Liver (tissue), 10 donors: ENCODE measurements at places on chromosomes 12 and 14. TPM values are rescaled to one million over a fixed set of nuclear protein-coding genes. Genes with fewer than 3 reads are reported as not detected.

Gene ASCL1
- not detected for total RNA-seq

Gene SYNDIG1L
- total RNA-seq: 0.08 TPM

GRCh38 chr12:130705178-130705822, 10.8 kb downstream of the RIMBP2 start:
- H3K27ac ChIP-seq: no peak overlapping the region
- DNase-seq: no peak
- H3K27me3 ChIP-seq: no peaks in the 10 kb centered on the region
- no peaks in the 10 kb centered on the region for H3K36me3 ChIP-seq
- no peaks in the 10 kb centered on the region for H3K4me1 ChIP-seq
- H3K4me3 ChIP-seq: no peak overlapping the region

Gene PDE3A
- total RNA-seq: 3.8 TPM

Gene SLC5A8
- not detected for total RNA-seq

GRCh38 chr12:122688291-122688690, 14.9 kb downstream of the HCAR2 start:
- H3K27ac ChIP-seq: no peak overlapping the region
- H3K36me3 ChIP-seq: no peaks in the 10 kb centered on the region
- no peak for DNase-seq
- no peak overlapping the region for H3K4me3 ChIP-seq
- no peaks in the 10 kb centered on the region for H3K27me3 ChIP-seq

GRCh38 chr12:53255996-53256395, 12.1 kb upstream of the ESPL1 start:
- no peaks in the 10 kb centered on the region for H3K27me3 ChIP-seq
- no peak for DNase-seq
- H3K36me3 ChIP-seq: no peaks in the 10 kb centered on the region
- H3K4me1 ChIP-seq: peaks cover 8% of the 10 kb centered on the region

DNA sequence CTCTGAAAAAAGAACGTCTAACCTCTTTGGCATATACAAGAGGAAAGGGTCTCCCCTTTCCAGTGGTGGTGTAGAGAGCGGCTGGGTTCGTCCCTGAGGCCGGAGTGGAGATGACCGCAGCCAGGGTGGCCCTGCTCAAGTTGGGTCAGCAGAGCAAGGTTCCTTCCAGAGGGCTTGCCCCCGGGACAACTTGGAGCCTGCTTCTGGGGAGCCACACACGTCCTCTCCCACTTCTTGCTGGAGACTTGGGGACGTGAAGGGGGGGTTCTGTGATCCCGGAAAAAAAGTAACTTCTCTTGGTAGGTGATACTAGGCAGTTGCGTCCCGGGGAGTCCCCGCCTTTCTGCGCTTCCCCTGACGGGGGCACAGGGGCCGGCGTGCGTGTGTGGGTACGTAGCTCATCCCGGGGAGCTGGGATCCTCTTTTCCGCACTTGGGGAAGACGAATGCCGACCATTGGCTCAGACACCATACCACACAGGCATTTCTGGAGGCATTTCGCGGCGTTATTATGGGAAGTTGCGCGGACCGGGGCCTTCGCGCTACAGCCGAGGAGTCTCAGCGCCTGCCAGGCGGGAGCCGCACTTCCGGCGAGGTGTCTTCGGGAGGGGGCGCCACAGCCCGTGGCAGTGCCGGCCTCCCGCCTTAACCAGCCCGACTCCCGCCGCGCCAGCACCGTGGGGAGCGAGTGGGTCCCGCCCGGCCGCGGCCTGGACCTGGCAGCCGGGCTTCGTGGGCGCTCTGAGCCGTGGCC, 14.8 kb upstream of the PAX9 start:
- H3K36me3 ChIP-seq: no peaks in the 10 kb centered on the region
- H3K4me3 ChIP-seq: peak overlapping the region; percentile 34
- H3K4me1 ChIP-seq: peaks cover 13% of the 10 kb centered on the region
- peaks cover 4% of the 10 kb centered on the region for H3K27me3 ChIP-seq
- no peak for DNase-seq

DNA sequence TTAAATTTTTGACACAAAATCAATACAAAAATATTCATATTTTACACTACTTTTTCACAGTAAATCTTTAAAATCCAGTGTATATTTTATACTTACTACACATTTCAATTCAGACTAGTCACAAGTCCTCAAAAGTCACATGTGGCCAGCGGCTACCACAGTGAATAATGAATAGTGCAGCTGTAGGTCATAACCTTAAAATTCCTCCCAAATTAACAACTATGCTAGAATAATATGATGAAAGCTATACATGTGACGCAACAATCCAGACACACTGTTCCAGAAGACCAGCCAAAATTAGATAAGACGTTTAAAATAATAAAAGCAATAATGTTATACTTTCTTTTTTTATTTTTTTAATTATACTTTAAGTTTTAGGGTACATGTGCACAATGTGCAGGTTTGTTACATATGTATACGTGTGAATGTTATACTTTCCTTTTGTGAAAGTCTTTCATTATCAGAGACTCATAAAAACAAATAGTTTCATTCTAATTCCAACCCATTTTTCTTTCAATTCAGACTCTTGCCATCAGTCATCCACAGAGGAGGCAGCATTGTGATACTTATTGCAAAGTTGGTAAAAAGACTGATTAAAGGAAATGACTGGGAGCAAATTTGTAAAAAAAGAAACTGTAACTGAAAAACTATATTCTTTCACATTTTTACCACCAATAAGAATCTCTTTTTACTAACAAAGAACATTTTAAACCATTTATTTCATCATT, 67.0 kb downstream of the C2CD5 start:
- H3K27ac ChIP-seq: no peak overlapping the region
- H3K27me3 ChIP-seq: no peaks in the 10 kb centered on the region
- no peaks in the 10 kb centered on the region for H3K4me1 ChIP-seq
- H3K4me3 ChIP-seq: no peak overlapping the region
- peaks cover 14% of the 10 kb centered on the region for H3K36me3 ChIP-seq
- DNase-seq: no peak

Gene LMNTD1
- not detected for total RNA-seq

Gene SELPLG
- 9.6 TPM for total RNA-seq

- peaks cover 3% of the 10 kb centered on the region for H3K4me1 ChIP-seq
- H3K36me3 ChIP-seq: no peaks in the 10 kb centered on the region
- no peak for DNase-seq
- H3K27ac ChIP-seq: no peak overlapping the region
- no peak overlapping the region for H3K4me3 ChIP-seq
These were observed 115.8 kb upstream of the MED13L start for GRCh38 chr12:116393255-116393654.

GRCh38 chr12:90576707-90577106, 378.3 kb downstream of the CCER1 start:
- no peak overlapping the region for H3K4me3 ChIP-seq
- H3K27me3 ChIP-seq: no peaks in the 10 kb centered on the region
- H3K27ac ChIP-seq: no peak overlapping the region
- no peak for DNase-seq

DNA sequence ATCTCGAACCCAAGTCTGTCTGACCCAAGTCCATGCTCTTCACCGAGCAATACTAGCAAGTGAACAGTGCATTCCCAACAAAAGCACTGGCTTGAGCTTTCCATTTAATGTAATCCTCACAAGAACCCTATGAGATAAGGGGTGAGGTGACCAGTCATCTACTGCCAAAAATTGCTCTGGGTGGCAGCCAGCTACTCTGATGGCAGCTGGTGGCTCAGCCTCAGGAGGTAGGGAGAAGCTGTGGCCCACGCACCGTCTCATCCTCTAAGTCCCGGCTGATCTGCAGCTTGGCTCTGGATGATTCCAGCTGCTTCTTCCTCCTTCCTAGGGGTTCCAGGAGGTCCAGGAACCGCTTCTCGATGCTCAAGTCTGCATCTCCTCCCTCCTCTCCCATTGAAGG, 75.2 kb downstream of the PLEKHG3 start:
- H3K27me3 ChIP-seq: no peaks in the 10 kb centered on the region
- no peak overlapping the region for H3K27ac ChIP-seq
- peaks cover 18% of the 10 kb centered on the region for H3K4me1 ChIP-seq

Gene ARPC3
- 86.2 TPM for total RNA-seq

GRCh38 chr12:21026302-21026701, 104.7 kb upstream of the SLCO1B1 start:
- H3K27me3 ChIP-seq: no peaks in the 10 kb centered on the region
- peaks cover 3% of the 10 kb centered on the region for H3K36me3 ChIP-seq
- H3K4me3 ChIP-seq: no peak overlapping the region
- no peak overlapping the region for H3K27ac ChIP-seq
- no peak for DNase-seq

Gene CEP170B
- 10.9 TPM for total RNA-seq

DNA sequence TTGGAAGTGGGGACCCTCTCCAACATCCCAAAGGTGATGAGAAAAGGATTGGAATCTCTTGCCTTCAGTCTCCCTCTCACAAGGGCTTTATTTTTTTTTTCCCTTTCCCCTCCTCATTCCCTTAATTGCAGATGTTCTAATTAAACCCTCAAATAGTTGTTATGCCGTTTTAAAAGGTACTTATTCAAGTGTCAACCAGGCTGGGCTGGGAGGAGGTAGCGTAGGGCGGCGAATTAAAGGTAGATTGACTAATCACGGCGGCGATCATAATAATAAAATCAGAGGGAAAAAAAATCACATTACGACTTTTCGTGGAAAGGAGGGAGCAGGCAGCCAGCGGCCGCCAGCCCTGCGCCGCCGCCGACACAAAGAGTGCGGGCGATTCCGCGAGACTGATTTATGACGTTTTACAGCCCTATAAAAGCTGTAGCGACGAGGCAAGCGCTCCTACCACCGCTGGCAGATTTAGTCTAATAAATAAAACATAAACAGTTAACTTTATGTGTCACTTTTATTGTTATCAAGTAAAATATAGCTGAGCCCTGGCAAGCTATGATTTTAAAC, 1.7 kb upstream of the HOXC4 start:
- H3K4me1 ChIP-seq: no peaks in the 10 kb centered on the region
- peaks cover 34% of the 10 kb centered on the region for H3K27me3 ChIP-seq
- no peak overlapping the region for H3K4me3 ChIP-seq
- H3K27ac ChIP-seq: no peak overlapping the region
- no peaks in the 10 kb centered on the region for H3K36me3 ChIP-seq

- DNase-seq: no peak
- no peak overlapping the region for H3K27ac ChIP-seq
- H3K27me3 ChIP-seq: no peaks in the 10 kb centered on the region
- peaks cover 8% of the 10 kb centered on the region for H3K4me1 ChIP-seq
- no peaks in the 10 kb centered on the region for H3K36me3 ChIP-seq
These were observed 861 bp upstream of the SLC48A1 start for GRCh38 chr12:47772094-47772660.

DNA sequence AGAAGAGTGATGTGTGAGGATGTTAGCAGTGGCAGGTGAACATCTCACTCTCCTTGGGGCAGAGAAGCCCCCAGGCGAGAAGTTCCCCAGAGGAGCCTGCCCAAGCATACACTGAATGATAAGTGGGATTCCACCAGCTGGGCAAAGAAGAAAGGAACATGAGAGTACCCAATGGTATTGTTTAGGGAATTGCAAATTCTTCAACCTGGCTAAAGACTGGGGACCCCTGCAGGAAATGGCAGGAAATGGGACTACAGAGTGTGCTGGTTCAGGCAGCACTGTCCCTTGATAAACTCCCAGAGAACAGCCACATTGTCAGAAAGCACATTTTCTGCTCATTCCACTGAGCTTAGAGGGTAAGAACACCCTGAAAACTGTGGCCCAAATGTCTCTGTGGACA, 121.3 kb downstream of the RPS29 start:
- H3K4me1 ChIP-seq: no peaks in the 10 kb centered on the region
- H3K27ac ChIP-seq: no peak overlapping the region
- H3K4me3 ChIP-seq: no peak overlapping the region

DNA sequence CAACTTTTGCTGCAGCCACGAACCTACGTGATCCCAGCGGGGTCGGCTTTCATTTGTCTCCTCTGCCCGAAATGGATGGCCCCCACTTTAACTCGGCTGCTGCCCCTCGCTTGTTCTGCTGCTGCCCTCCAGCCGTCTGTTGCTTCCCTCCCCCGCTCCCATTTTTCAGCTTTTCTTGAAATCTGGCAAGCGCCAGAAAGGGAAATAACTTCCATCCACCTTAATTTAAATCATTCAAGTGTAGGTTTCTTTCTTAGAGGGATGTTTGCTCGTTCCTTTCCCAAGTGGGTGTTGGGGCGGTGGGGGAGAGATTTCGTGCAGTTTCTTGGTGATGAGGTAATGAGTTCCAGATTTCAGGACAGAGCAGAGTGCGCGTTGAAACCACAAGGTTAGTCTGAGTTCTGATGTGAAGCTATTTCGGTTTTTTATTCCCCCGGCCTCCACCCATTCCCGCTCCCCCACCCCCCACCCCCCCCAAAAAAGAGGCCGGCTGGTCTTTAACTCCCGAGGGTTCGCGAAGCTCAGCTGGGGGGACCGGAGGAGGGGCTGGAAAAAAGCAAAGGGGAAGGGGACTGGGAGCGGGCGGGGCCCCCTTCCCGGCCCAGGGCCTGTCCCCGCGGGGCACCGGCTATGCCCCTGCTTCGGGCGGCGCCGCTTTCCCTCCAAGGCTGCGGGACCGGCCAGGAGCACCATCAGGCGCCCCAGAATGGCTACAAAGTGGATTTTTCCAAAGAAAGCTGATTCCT, 2.2 kb upstream of the ZFP36L1 start:
- no peaks in the 10 kb centered on the region for H3K36me3 ChIP-seq
- DNase-seq: peak; percentile 58
- no peaks in the 10 kb centered on the region for H3K27me3 ChIP-seq
- H3K4me1 ChIP-seq: peaks cover 6% of the 10 kb centered on the region
- H3K4me3 ChIP-seq: peak overlapping the region; percentile 76
- H3K27ac ChIP-seq: peak overlapping the region; percentile 99

Gene COA8
- total RNA-seq: 8.3 TPM
